Activated CD4-positive, alpha-beta T cell treated with anti-CD3 and anti-CD28 coated beads, Interleukin-2, amount 10 ng/mL, durations not matched to agents 7 days and 5 days (primary cell): ENCODE measurements at places on chromosomes 2 and 18. TPM values are rescaled to one million over a fixed set of nuclear protein-coding genes. Genes with fewer than 3 reads are reported as not detected.

Gene ACOXL
- total RNA-seq: 0.15 TPM

GRCh38 chr2:212912445-212913103 is 238.8 kb downstream of the IKZF2 start:
- no peaks in the 10 kb centered on the region for H3K36me3 ChIP-seq
- H3K4me1 ChIP-seq: peaks cover 17% of the 10 kb centered on the region
- H3K27me3 ChIP-seq: no peaks in the 10 kb centered on the region
- DNase-seq: no peak
- no peak overlapping the region for H3K4me3 ChIP-seq

DNA sequence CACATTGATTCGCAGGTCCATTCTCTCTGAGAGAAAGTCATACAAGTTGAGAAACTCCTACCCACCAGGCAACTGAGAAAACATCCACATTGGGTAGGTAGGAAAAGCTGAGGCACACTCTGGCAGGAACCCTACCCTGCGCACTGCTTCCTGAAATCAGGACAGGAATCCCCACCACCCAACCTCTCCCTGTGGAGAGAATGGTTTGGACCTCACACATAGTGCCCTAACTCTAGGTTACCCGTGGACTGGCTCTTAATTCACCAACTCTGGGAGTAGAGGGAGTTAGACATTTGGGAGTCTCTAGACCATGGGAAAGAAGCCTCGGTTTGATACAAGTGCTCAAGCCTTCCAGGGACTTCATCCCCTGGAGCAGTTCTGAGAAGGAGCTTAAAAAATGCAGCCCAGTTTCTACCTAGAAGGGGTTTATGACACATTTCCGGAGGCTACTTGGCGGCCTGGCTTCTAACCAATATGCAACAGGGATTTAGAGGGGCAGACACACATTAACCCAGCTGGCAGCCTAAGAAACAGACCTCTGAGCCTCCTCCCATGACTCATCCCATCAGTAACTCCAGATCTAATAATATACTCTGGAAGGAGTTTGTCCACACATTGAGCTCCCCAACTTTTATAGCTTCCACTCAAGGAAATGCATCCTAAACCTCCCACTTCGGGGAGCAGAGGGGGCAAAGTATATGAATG is 136.7 kb downstream of the EML6 start:
- no peaks in the 10 kb centered on the region for H3K4me1 ChIP-seq
- DNase-seq: no peak
- H3K36me3 ChIP-seq: no peaks in the 10 kb centered on the region
- H3K4me3 ChIP-seq: no peak overlapping the region
- no peak overlapping the region for H3K27ac ChIP-seq
- no peaks in the 10 kb centered on the region for H3K27me3 ChIP-seq

Gene MAL
- 339 TPM for total RNA-seq

Gene SRD5A2
- not detected for total RNA-seq

GRCh38 chr18:70421471-70422390 is 132.9 kb downstream of the SOCS6 start:
- H3K4me3 ChIP-seq: no peak overlapping the region
- no peak for DNase-seq
- no peak overlapping the region for H3K27ac ChIP-seq

GRCh38 chr2:197285361-197285760 is 25.2 kb downstream of the ANKRD44 start:
- no peak overlapping the region for H3K4me3 ChIP-seq
- peak overlapping the region; percentile 32 for H3K27ac ChIP-seq
- H3K27me3 ChIP-seq: no peaks in the 10 kb centered on the region
- DNase-seq: no peak
- H3K4me1 ChIP-seq: peaks cover 84% of the 10 kb centered on the region

Gene EVX2
- total RNA-seq: not detected

GRCh38 chr2:46461709-46462171 is 17.6 kb upstream of the TMEM247 start:
- H3K36me3 ChIP-seq: no peaks in the 10 kb centered on the region
- no peak for DNase-seq
- peaks cover 11% of the 10 kb centered on the region for H3K4me1 ChIP-seq

DNA sequence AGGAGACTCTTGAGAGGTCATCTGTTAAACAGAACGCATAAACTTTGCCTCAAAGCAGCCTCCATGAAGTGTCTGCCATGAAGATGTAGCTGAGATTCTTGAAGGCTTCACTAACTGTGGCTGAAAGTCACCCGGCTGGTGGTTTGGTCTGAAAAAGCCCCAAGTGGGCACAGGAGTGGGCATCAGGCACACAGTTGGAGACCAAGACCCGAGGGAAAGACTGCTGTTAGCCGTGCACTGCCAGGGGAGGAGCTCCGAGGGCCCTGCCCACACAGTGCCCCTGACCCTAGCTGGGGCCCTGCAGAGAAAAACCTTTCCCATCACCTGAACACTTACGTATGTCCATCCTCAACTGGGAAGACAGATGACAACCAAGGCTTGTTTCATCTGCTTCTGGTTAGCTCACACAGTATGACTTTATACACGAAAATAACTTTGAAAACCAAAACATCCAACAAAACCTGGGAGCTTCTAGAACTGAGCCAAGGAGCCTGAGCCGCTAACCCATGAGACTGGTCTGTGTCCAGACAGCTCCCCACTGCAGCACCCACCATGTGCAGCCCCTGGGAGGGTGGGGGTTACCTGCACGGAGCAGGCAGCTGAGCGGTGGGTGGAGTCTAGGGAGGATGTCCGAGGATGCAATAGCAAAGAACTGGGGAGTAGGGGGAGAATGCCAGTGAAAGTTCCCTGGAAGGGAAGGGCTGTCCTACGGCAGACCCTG is 15.4 kb downstream of the HJURP start:
- H3K36me3 ChIP-seq: peaks cover 88% of the 10 kb centered on the region
- peak overlapping the region; percentile 22 for H3K27ac ChIP-seq
- no peaks in the 10 kb centered on the region for H3K27me3 ChIP-seq

Gene GALNT13
- total RNA-seq: 0.15 TPM

Gene PAPOLG
- 20.7 TPM for total RNA-seq

GRCh38 chr18:3037423-3037915 is 24.5 kb upstream of the LPIN2 start:
- peak; percentile 42 for DNase-seq
- peaks cover 30% of the 10 kb centered on the region for H3K4me1 ChIP-seq
- no peak overlapping the region for H3K4me3 ChIP-seq
- peak overlapping the region; percentile 80 for H3K27ac ChIP-seq

GRCh38 chr18:22913861-22914260 is 19.3 kb upstream of the RBBP8 start:
- H3K27ac ChIP-seq: no peak overlapping the region
- no peaks in the 10 kb centered on the region for H3K36me3 ChIP-seq
- H3K27me3 ChIP-seq: peaks cover 2% of the 10 kb centered on the region
- H3K4me1 ChIP-seq: no peaks in the 10 kb centered on the region

- no peak for DNase-seq
- no peaks in the 10 kb centered on the region for H3K4me1 ChIP-seq
- H3K27ac ChIP-seq: no peak overlapping the region
- peaks cover 10% of the 10 kb centered on the region for H3K36me3 ChIP-seq
- no peak overlapping the region for H3K4me3 ChIP-seq
Observed at GRCh38 chr2:176338395-176338794, 69.2 kb downstream of the MTX2 start.

Gene LINC00305
- not detected for total RNA-seq

DNA sequence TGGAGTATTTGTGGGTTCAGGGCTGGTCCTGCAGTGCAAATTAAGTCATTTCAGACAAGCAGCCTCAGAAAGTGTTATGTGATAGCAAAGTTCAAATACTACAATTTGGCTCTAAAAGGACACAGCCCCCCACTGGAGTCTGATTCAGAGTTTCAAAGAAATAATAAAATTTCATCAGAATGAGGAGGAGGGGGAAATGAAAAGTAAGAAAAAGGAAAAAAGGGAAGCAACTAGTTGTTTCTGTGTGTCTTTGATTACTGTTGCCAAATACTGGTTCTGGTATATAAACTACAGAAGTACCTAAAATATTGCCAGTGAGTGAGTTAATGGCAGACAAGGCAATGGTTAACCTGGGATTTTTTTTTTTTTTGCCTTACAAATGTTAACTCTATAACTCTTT is 773.9 kb downstream of the BCL11A start:
- H3K36me3 ChIP-seq: no peaks in the 10 kb centered on the region
- no peaks in the 10 kb centered on the region for H3K27me3 ChIP-seq
- no peak for DNase-seq
- no peak overlapping the region for H3K27ac ChIP-seq

- H3K36me3 ChIP-seq: no peaks in the 10 kb centered on the region
- no peaks in the 10 kb centered on the region for H3K4me1 ChIP-seq
- H3K4me3 ChIP-seq: no peak overlapping the region
- no peak for DNase-seq
Observed at GRCh38 chr18:54939361-54939917, 19.8 kb downstream of the CCDC68 start.

Gene CHRND
- total RNA-seq: not detected

DNA sequence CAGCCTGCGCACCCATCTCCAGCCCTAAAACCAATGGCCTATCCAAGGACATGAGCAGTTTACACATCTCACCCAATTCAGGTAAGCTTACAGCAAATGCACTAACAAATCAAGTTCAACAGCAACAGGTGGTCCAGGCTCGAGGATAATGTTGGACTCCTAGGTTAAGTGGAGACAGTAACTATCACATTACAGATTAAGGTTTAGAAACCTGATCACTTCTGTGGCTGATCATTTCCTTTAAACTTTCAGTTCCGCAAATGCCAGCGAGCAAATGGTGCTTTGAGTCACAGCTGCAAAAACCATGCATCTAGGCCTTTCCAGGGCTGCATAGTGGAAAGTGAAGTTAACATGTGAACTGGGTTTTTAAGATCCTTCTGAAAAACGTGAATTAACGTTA is 259.4 kb downstream of the GBX2 start:
- no peak for DNase-seq
- H3K4me1 ChIP-seq: no peaks in the 10 kb centered on the region
- H3K27ac ChIP-seq: no peak overlapping the region

DNA sequence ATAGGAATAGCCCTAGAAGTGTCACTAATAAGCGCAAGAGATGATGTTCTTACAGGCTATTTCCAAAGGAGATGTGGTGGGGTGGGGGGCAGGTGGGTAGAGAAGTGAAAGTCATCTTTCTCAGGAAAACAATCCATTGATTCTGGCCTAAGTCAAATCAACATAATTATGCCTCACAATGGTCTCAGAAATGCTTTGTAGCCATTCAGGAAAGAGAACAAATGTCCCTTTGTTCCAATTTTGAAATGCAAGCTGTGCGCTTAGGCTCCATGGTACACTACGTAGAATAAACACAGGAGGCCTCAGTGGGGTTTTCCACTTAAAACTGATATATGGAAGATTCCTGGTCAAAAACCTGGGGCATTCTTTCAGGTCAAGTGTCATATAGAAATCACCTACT is 529.9 kb upstream of the KLHL29 start:
- no peaks in the 10 kb centered on the region for H3K4me1 ChIP-seq
- no peak overlapping the region for H3K4me3 ChIP-seq
- H3K36me3 ChIP-seq: no peaks in the 10 kb centered on the region
- DNase-seq: no peak
- H3K27ac ChIP-seq: no peak overlapping the region

Gene SLC20A1
- 165 TPM for total RNA-seq

GRCh38 chr2:42794271-42795046 is 2.1 kb upstream of the HAAO start:
- H3K4me1 ChIP-seq: peaks cover 20% of the 10 kb centered on the region
- H3K4me3 ChIP-seq: no peak overlapping the region
- H3K36me3 ChIP-seq: no peaks in the 10 kb centered on the region
